ENCODE measurements at places on chromosomes 12 and 14.

- no peak for DNase-seq
These were observed 18.6 kb downstream of the TSPAN8 start for GRCh38 chr12:71139153-71139735.

DNA sequence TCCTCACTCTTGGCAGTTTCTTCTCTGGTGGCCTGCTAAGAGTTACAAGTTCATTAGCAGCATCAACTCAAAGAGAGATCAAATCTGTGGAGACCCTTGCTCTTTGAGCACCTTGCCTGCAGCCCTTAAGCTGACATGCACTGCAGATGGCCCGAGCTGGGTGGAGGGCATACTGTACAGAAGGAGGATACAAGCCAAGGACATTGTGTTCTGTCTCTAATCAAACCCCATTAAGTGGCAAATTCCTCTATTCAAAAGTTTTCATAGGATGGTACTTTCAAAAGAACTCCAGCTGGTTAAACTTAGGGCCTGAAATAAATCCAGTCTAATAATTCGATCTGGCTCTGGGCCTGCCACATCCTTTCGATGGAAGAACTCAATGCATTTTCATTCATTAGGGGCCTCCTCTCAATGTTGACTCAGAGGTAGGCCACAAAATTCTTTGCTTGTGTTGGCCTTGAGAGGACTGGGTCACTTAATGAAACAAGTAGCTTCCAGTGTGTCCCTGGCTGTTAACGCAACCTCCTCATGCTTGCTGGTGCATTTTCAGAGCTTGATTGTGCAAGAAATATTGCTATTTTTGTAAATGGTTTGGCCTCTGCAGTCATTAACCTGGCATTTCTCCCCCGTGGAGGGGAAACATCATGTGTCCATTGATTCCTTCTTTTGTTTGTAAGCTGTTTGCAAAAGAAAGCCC is 318.2 kb downstream of the NUAK1 start:
- DNase-seq: no peak

- DNase-seq: no peak
These were observed 47.4 kb downstream of the TMEM117 start for GRCh38 chr12:43883311-43883710.

- peak; percentile 61 for DNase-seq
These were observed 55.2 kb downstream of the FOS start for GRCh38 chr14:75333606-75334548.

GRCh38 chr12:91922674-91923073 is 223.0 kb downstream of the BTG1 start:
- DNase-seq: no peak

GRCh38 chr14:94638339-94638738 is 26.1 kb downstream of the SERPINA3 start:
- DNase-seq: no peak

DNA sequence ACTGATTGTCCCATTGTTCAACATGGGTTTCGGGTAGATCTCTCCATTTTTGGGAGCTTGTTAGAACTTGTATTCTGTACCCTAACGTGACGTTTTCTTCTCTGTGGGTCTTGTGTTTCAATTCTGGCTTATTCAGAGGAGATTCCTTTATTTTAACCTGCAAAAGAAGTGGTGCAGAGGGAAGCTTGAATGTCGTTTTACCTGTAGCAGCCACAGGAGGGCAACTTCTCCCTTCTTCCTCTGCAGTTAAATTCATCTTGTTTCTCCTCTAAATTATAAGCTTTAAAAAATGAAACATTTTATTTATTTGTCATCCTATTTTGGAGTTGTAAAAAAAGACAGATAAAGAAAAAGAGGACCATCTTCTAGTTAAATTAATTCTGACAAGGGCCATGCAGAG is 13.7 kb upstream of the CLEC4D start:
- DNase-seq: no peak

DNA sequence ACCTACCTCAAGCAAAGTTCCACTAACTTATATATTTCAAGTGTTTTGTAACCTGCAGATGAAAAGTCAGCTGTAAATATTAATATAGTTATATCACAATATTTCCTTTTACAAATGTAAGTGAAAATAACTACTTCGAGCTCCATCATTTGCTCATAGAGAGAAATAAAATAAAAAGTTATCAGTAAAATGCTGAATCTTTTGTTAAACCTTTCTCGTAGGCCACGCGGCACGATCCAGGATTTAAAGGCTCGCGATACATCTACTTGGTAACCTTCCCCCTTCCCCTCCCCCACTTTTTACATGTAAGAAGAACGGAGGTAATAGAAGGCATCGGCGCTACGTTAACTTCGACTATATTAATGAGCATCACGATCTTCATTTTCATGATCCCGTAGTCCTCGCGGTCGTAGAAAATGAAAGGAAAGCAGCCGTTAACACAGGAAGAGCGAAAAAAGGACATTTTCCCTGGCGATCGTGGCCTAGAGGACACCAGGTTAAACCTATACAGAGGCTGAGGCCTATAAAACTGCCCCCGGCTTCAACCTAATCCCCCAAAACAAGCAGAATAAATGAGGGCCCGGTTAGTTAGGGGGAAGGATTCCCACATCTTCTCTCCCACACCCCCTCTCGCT is 508 bp downstream of the HNRNPC start:
- peak; percentile 54 for DNase-seq

GRCh38 chr14:38168416-38168815 is 39.3 kb upstream of the SSTR1 start:
- no peak for DNase-seq

GRCh38 chr12:64810831-64811230 is 13.6 kb upstream of the TBC1D30 start:
- no peak for DNase-seq

DNA sequence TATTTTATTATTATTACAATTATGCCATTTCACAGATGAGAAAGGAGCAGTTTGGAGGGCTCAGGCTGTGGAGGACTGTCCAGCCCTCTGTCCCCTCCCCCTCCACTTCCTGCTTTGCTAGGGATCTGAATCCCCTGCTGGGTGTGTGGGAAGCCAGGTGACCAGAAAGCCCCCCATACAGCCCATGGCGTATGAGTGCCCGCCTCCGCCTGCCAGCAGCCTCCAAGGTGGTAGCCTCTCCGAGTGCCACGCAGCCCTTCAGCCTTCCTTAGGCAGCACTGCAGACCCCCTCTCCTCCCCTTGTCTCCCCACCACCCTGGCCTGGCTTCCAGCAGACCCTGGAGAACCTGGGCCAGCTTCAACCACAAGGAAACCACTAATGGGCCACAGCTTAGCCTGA is 12.6 kb downstream of the DTX1 start:
- no peak for DNase-seq

DNA sequence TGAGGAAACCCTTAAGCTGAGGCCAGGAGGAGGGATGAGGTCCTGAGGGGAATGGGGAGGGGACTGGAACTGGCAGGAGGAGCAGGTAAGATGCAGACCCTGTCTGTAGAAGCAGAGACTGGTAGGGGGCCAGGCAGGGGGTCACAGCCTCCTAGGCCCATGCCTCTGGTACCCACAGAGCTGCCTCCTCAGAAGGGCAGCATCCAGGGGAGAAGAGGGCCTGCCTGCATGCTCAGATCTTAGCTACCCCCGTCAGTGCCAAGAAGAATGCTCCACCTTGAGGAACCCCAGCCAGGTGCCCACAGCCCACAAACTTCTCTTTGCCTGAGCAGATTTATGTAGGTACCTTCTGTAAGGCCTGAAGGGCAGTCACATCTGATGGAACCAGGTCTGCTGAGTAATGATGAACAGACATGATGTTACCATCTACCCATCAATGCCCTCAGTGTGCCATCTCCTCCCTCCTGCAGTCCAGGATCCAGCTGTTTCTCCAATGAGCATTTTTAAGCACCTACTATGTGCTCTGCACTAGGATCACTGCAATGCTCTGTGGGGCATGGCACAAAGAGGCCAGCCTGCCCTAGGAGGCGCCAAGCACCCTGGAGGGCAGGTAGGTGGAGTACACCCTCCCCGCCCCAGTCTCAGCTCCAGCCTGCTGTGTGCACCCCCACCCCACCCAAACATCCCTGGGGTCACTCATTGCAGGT is 24.8 kb upstream of the ZFP36L1 start:
- no peak for DNase-seq

DNA sequence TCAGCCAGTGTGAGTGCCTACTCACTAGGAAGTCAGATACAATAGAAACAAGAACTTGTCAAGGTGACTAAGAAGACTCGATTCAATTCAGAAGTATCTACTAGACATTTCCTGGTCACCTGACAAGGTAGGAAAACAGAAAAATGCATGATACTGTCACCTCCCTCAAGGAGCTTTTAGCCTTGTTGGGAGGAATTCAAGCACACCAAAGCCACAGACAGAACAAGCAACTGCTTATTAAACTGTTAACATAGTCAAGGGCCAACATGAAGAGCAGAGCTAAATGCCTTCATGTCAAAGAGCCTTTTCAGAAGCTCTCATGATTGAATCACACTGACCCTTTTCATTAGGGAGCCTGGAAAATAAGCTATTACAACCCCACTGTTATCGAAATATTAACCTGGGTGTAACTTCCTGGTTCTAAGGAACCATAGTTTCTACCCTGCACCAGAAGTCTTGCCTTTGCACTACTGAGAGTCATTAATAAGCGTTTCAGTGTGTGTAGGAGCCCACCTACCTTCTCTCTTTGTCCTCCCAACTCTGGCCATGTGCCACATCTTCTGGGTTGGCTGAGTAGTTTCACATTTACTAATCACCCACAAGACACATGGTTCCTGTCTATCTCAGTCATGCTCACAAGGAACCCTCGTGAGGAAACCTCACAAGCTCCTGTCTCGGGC is 31.0 kb upstream of the LGALS3 start:
- DNase-seq: peak; percentile 45

GRCh38 chr12:42130672-42131402 is 13.8 kb downstream of the GXYLT1 start:
- DNase-seq: no peak

DNA sequence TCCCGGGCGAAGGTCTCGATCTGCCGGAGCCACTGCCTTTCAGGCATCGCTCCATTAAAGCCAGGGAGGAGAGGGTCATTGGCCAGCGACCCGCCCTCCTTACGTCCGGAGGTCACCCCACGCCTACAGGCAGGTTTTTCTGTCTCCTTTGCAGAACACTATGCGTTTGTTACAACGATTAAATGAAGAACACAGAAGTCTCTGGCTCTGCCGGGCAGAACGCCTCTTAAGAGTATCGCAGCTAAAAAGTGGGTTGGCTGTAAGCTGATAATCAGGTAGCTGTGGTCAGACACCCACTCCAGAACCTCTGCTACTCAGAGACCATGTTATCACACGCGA is 15.0 kb downstream of the OTX2 start:
- DNase-seq: no peak

GRCh38 chr12:27583057-27583797 is 59.2 kb downstream of the PPFIBP1 start:
- no peak for DNase-seq

- no peak for DNase-seq
These were observed 77.7 kb downstream of the MAP1LC3B2 start for GRCh38 chr12:116636608-116637519.

- DNase-seq: no peak
These were observed 131.8 kb downstream of the NEDD1 start for GRCh38 chr12:97038834-97039233.

DNA sequence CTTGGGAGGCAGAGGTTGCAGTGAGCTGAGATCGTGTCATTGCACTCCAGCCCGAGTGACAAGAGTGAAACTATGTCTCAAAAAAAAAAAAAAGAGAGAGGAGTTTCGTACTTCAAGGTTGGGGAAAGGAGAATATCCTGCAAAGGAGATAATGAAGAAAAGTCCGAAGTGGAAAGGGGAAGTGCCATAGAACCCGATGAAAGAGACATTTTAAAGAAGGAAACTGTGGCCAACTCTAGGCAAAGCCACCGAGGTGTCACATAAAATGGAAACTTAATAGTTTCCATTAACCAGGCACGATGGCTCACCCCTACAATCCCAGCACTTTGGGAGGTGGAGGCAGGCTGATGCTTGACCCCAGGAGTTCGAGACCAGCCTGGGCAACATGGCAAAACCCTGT is 15.0 kb upstream of the LTBP2 start:
- no peak for DNase-seq

- no peak for DNase-seq
These were observed 193.9 kb upstream of the DDHD1 start for GRCh38 chr14:53346988-53347387.

DNA sequence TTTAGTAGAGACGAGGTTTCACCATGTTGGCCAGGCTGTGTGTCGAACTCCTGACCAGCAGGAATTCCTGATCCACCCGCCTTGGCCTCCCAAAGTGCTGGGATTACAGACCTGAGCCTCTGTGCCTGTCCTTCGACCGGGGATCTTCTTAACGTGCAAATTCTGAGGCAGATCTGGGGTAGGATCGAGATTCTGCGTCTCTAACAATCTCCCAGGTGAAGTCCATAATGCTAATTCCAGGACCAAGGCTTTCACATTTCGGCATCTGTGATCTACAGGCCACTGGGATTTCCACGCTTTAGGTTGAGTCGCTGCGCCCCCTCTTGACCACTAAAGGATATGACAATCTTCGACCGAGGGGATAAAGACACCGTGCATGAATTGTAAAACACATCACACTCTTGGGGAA is 24.8 kb downstream of the FOS start:
- DNase-seq: peak; percentile 66

DNA sequence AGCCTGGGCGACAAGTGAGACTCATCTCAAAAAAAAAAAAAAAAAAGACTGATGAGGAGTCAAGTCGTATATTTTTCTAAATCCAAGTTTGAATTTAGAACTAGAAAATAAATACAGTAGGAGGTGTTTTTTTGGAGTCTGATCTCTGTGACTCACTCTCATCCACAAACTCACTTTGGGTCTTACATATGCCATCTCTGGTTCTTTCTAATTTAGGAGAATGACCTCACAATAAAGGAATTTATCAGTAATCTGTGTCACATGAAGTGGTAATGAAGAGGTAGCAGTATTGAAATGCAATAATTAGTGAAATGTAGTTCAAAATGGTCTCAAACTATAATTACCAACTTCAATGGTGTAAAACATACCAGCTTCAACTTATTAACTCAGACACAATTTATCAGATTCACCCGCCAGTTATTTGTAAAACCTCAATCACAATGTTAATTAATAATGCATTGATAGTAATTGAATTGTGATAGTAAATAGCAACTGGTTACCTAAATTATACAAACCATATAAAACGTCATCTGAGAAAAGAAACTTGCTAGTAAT is 4.4 kb upstream of the CFL2 start:
- DNase-seq: no peak

DNA sequence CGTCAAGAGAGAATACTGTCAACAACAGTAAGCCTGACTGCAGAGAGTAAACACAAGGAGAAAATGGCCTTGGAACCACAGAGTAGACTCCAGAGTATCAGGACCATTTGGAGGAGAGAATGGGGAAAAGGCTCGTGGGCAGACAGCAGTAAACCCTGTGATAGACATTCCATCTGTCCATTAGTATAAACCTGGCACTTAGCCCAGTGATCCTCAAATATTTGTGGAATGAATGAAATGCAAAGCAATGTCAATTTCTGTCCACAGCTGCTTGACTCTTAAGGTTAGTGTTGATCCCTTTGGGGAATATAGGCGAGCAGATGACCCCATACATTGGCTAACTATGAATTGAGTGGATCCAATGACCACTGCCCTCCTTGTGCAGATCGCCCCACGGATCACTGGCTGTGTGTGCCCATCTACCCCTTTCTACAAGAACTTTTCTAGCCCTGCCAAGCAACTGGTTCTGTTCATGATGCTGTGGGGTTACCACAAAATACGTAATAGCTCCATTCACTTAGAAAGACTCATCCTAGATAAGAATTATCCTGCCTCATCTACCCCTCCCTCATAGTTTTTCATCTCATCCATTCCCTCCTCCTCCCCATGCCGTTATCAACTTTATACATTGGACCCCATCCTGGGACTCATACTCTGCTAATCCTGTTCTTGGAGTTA is 846.8 kb downstream of the NRXN3 start:
- no peak for DNase-seq

GRCh38 chr14:100680439-100681051 is 46.1 kb upstream of the DLK1 start:
- no peak for DNase-seq

GRCh38 chr14:91361233-91361811 is 56.3 kb downstream of the CCDC88C start:
- DNase-seq: no peak

All from left colon (tissue), 2 donors.